Suppressor macrophage treated with lipopolysaccharide for 1 hour (primary cell): ENCODE measurements at places on chromosomes 3 and 15.
A peak's percentile ranks its signal among the peaks of the same experiment; 100 is the strongest.

DNA sequence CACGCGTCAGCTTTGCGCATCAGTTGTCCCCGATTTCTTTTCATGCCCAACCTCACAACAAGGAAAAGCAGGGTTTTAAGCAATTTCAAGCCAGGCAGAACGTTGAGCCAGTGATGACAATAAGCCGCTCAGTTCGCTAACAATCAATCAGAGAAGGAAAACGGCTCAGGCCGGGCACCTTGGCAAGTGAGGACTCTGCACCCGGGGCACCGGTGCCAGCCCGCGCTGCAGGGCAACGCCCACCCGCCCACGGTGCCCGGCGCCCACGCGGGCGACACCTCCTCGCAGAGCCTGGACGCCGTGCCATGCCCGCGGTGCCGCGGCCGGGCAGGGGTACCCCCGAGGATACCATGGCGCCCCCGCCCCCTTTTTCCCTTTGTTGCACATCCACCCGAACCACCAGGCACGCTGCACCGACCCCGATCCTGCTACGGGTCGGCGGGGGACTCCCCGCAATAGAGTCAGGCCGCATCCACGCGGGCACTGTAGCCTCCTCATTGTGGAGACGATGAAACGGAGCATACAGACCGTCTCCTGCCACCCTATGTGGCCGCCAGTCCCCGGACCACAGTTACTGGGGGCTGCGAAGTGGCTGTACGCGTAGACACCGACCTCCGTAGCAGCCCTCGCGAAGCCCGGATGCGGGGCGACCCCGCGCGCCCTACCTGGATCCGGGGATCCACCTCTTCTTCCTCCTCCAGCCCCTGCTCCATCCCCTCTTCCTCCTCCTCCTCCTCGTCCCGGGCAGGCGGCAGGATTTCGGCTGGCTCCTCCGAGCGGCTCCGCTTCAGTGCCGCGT lies 581 bp downstream of the SH3BP5 start:
- peak; percentile 58 for DNase-seq

DNA sequence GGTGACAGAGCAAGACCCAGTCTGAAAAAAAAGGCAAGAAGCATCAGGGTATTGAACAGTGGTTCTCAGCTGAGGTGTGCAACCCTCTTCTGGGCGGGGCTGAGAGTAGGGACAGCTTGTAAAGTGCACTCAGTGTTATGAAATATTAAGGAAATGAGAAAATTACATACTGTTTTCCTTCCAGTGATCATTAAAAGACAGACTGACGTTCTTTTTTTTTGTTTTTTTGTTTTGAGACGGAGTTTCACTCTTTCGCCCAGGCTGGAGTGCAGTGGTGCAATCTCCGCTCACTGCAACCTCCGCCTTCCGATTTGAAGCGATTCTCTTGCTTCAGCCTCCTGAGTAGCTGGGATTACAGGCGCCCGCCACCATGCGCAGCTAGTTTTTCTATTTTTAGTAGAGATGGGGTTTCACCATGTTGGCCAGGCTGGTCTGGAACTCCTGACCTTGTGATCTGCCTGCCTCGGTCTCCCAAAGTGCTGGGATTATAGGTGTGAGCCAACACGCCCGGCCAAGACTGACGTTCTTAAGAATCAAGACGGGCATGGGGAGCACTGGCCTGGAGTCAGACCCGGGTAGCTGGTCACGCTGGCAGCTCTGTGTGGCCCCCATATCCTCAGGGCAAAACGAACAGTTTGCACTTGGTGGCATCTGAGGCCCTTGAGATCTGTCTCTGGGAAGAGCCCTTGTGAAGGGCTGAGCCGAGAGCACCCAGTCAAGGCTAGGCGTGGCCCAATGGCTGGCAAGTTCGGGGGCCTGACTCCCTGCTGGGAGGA lies 11.4 kb downstream of the MAN2A2 start:
- DNase-seq: peak; percentile 67

- DNase-seq: no peak
These were observed 141.9 kb downstream of the TP63 start for GRCh38 chr3:189773056-189773455.

GRCh38 chr3:47612178-47612577 lies 33.5 kb upstream of the CSPG5 start:
- no peak for DNase-seq

- DNase-seq: no peak
These were observed 190.8 kb upstream of the LPP start for GRCh38 chr3:187963003-187963676.

GRCh38 chr15:85499371-85499887 lies 119.0 kb downstream of the AKAP13 start:
- no peak for DNase-seq

- DNase-seq: no peak
These were observed 421.7 kb downstream of the TUSC7 start for GRCh38 chr3:117131259-117131658.

DNA sequence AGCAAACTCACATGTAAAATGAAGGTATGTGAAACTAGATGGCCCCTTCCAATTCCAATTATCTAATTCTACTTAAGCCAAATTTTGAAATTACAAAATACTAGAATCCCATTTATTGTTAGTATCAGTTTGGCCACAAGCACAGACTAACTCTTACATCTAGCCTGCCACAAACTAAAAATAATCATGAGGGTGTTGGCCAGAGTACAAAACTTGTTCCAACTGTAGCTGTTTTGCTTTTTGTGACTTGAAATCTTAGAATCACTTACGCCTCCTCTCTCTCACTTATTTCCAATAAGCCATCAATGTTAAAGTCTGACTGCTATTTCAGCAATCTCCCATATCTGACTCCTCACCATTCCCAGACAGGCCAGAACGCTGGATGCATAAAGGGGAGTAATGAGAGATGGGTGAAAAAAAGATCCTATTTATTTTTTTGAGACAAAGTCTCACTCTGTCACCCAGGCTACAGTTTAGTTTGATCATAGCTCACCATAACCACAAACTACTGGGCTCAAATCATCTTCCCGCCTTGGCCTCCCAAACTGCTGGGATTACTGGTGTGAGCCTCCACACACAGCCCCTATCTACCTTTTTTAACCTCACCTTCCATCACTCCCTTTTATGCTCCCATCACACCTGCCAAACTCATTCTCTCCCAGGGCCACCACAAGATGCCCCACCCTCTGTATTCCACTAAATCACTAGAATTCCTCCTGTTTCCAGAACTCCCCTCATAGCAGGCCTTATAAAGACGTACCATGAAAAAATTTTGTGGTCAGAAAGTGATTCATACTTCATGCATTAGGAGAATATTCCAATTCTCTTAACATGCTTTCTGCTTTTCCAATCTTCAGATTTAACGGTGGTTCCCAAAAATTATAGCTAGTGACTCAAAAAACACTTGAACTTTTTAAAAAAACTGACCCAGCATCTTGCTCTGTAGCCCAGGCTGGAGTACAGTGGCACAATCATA lies 36.5 kb downstream of the ATOSA start:
- DNase-seq: no peak

DNA sequence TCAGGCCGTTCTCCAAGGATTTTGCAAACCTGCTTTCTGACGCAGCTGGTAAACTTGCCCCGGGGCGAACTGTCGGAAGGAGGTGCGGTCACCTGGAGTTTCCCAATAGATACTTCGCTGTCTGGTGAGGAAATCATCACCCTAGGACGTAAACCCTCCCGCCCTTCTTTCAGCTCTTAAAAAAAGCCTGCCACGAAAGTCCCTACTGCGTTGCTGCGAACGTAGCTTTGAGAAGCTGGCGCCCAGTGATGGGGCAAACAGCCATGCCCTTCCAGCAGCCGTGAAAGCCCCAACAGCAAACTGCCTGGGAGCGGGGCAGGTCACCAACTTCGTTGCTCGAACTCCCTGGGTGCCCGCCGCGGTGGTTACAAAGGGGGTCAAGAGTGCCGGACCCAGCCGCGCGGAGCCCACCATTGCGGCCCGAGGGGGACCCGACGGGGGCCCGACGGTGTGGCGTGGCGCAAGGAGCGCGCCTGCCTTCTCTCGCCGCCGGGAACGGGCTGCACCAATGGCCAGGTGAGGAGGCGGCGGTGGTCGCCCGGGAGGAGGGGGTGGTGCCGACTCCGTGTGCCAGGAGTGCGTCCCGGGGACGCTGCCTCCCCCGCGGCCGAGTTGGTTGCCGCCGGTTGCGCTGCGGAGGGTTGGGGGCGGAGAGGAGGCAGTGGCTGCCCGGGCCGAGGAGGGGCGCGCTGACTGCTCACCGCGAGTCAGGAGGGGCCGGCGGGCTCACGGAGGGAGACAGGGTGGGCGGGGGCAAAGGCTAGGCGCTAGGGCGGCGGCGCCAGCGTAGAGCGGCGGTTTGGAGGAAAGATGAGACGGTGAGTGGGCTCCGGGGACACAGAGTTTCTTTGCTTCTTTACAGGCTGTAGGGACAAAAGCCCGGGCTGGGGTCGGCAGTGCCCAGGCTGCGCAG lies at the start of gene PHLDB2:
TSS of gene PHLDB2 (plus strand) at position 205 of the 913 bp plus-strand sequence. CDS start 24,813 bp downstream, outside the sequence.
- DNase-seq: peak; percentile 38

- DNase-seq: no peak
These were observed 53.5 kb downstream of the WWTR1 start for GRCh38 chr3:149604125-149604875.

GRCh38 chr15:95215017-95215416 lies 983.7 kb downstream of the MCTP2 start:
- no peak for DNase-seq

GRCh38 chr3:22777834-22778233 lies 425.3 kb upstream of the UBE2E2 start:
- no peak for DNase-seq

- DNase-seq: no peak
These were observed 23.4 kb upstream of the SLC41A3 start for GRCh38 chr3:126107203-126107939.

- DNase-seq: no peak
These were observed 482.8 kb upstream of the NAALADL2 start for GRCh38 chr3:174376346-174376745.

DNA sequence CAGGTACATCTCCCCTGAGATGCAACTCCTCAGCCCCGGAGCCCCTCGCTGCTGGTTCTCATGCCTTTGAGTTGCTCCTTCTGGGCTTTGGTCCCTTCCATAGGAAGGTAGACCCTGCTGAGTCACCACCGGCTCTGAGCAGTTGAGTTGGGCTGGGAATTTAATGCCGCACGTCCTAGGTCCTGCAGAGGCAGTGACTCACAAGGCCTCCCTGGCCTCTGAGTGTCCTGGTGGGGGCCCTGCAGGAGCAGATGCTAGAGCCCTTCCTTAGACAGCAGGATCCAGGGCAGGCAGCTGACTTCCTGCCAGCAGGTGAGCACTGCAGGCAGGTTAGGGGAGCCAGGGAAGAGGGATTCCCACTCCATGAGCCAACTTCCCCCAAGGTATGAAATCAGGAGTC lies 5.5 kb upstream of the NTRK3 start:
- no peak for DNase-seq

DNA sequence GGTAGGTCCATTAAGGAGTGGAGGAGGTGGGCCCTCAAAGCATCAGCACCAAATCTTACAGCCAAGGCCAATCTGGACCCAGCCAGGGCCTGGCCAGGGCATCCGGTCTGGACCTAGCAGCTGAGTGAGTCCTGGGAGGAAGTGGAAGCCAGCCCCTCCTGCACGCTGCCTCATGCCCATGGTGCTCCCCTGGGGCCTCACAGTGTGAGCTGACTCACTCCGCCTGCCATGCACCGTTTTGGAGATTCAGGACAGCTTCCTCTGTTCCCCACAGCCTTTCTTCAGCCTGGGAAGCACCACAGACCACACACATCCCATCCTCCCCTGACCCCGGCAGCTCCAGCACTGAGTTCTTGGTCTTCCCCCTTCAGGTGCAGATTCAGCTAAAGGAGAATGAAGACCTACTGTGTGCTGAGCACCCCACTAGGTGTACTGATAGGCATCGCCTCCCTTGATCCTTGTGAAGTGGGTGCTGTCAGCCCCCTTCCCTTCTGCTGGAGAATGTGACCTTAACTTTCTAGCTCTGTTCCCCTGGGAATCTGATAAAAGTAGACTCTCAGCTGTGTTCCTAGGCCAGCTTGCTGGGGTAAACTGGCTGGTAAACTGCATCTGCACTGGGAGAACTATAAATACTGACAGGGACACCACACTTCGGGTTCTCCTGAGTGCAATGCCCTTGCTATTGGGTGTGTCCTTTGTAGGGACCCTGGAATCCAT lies 36.8 kb upstream of the SEC13 start:
- peak; percentile 86 for DNase-seq

- no peak for DNase-seq
These were observed 21.9 kb downstream of the TPRA1 start for GRCh38 chr3:127568586-127568985.

GRCh38 chr3:51141573-51141972 lies 243.5 kb upstream of the MANF start:
- no peak for DNase-seq

DNA sequence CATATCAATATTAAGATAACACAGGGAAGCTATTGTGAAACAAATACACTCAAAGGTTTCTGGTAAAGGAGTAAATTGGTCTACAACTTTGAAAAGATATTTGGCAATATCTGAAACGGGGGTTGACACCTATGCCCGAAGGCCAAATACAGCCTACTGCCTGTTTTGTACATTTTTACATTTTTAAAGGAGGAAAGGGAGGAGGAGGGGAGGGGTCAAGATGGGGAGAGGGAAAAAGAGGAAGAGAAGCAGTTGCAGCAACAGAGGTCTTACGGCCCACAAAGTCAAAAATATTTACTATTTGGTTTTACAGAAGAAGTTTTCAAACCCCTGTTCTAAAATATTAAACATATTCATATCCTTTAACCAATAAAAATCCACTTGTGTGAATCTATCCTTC lies 94.2 kb downstream of the FMN1 start:
- peak; percentile 15 for DNase-seq
